ENCODE measurements at places on chromosomes 16 and 17.
A peak's percentile ranks its signal among the peaks of the same experiment; 100 is the strongest.

DNA sequence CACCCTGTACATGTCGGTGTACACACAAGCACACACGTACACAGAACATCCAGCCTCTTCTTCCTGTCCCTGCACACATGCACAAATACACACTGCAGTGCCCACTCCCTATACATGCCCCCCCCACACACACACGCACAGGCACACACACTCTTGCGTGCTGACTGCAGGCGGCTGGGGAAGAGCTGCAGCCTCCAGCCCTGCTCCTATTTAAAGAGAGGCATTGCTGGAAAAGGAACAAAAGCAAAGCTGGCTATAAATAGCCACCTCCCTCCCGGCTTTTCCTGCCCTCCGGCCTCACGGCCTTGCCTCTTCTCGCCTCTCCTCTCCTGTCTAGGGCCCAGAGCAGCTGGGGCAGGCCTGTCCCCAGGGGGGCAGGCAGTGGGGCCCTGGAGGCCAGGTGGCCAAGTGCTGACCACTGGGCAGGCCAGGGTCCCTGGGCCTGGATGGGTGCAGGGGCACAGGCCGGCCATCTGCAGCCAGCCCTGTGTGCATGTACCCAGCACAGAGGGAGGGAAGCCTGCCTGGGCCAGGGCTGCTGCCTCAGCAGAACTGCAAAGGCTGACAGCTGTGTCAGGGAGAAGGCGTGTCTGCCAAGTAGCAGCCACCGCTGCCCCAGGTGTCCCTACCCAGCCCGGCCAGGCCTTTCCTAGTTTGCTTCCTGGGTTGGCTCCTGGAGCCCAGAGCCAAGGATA is 25.4 kb downstream of the RTN4RL1 start:
- DNase-seq = no peak

GRCh38 chr16:23026784-23027362 is 122.4 kb downstream of the USP31 start:
- no peak for DNase-seq

DNA sequence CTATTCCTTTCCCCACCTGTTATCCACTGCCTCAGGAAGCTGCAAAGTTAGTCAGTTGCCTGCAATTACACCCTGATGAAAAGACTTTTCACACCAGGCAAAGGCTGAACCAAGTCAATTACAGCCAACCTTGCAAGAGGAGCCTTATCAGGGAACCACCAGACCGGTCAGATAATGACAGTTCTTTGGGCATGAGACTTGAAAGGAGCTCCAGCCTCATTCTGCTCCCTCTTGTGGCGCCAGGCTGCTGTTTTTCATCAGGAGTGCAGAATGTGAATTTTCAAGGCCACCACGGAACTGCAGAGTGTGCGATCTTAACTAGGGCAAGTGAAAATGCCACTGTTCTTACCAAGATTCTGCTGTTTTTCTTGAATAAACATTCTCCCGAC is 22.5 kb downstream of the DNAI2 start:
- DNase-seq = peak; percentile 14

DNA sequence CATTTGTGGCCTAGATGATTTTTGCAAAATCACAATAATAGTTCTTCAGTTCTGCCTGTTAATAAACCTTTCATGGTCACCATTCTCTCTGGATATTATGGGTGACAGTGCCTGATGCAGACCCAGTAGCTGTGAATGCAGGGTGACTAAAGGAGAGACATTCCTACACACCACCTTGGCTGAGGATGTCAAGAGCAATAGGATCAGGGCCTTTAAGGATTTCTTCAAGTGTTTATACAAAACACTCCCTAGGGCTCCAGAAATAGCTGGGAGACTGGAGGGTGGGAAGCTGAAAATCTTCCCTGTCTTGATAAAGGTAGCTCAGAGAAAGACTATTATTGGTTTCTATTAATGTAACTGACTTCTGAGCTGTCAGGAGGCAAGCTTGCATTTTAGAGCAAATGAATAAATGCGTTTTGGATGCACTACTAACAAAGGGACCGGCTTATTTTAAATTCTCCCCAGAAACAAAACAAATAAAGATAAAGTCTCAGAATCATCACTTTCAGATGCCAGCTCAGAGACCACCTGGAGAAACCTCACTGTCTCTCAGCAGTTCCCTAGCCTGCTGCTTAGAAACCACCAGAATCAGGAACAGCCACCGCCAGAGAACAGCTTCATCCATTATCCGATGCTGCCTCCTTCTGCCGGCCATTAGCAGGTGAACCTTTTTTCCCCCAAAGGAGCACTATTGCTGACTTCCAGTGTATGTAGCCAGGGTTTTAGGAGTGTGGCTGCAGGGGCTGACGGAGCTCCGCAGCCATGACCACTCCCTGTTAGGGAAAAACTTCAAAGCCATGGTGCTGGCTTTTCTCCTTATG is 171.4 kb upstream of the DYNLRB2 start:
- no peak for DNase-seq

DNA sequence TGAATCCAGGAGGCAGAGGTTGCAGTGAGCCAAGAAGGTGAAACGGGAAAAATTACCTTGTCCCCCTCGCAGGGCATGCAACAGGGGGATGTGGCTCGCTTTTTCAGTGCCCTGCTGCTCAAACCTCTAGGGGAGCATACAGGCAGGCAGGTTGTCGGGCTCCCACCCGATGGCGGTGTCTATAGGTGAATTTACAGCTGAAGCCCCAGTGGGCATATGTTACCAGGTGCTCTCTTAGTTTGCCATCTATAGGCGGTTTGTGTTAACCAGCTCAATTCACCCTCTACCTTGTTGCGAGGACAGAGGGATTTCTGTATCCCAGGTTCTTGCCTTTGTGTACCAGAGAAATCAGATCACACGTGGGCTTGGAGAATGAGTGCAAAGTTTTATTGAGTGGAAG is 48.9 kb downstream of the IQCK start:
- DNase-seq = no peak

- DNase-seq = no peak
These were observed 716 bp downstream of the TK1 start for GRCh38 chr17:78185981-78186691.

GRCh38 chr17:62627904-62628633 is 599 bp downstream of the MRC2 start:
- no peak for DNase-seq

GRCh38 chr16:11325404-11326083 is 19.7 kb upstream of the RMI2 start:
- DNase-seq = no peak

- no peak for DNase-seq
These were observed 33.2 kb upstream of the SHISA9 start for GRCh38 chr16:12868169-12868568.

DNA sequence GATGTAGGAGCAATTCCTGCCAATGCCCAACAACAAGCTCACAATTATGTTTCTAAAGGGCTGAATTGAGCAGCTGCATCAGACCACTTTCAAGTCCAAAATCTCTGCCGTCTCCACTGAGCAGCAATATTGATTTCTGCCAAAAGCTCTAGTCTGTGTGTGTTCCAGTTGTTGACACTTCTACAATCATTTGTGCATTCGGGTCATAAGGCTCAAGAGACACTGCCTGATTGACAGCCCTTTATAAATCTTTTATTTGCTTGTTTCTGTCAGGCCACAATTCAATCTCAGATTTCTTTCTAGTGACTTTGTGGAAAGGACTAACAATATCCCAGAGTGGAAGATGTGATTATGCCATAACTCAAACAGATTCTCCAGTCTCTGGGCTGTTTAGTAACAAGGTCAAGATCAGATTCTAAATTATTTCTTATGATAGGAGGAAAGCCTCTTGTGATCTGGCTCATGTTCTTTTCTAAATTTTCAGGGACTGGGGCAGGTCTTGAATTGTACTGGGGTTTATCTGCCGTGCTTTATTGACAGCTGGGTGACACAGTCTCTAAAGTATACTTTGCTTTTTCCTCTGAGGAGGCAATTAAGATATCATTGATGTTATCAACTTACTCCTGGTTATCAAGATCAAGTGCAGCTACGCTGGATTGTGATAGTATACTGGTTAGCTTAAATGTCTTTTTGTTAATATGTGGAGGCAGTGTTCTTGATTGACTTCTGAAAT is 377.1 kb downstream of the CNTNAP4 start:
- no peak for DNase-seq

- DNase-seq = no peak
These were observed 127.8 kb upstream of the KCNJ16 start for GRCh38 chr17:69947027-69947759.

DNA sequence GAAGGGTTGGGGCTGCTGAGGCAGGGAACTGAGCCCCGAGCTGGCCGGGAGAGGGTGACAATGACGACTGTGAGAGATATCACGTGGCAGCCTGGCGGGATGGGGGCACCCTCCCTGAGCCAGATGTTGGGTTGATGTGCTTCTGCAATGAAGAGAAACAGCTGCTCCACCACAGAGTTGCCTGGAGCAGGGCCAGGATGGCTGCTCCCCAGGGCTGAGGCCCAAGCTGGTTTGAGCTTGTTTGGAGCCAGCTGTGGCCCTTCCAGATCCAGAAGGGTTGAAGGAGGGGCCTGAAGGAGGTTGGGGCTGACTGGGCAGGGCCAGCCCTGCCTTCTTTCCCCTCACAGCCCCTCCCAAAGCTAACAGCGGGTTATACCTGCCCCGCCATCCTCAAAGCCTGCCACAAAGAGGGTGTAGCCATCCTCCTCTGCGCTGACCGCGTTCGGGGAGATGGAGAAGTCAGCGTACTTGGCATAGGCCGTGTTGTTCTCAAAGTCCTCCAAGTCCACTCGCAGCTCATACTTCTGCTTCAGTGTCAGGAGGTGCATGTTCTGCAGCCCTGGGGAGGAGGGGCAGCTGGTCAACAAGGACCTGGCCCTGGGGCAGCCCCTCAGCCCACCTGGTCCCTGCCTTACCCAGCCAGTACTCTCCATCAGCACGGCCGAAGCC is 2.1 kb downstream of the MFAP4 start:
- DNase-seq = no peak

DNA sequence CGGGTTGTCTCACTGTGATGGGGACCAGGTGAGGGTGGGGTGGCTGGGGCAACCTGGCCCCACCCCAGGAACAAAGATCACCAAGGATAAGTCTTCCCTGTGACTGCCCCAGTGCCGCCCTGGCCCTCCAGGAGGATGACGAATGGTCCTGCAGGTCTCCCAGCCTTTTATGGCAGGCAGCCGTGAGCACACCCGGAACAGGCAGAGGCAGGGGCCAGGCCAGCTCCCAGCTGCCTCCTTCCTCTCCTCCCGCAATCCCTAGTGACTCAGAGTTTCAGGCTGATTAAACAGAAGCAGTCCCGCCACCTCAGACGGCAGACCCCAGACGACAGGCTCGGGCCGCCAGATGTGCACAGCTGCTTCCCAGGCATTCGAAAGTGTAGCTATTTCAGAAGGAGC is 13.3 kb downstream of the JUP start:
- no peak for DNase-seq

GRCh38 chr17:39651923-39652586 is 13.1 kb upstream of the TCAP start:
- no peak for DNase-seq

DNA sequence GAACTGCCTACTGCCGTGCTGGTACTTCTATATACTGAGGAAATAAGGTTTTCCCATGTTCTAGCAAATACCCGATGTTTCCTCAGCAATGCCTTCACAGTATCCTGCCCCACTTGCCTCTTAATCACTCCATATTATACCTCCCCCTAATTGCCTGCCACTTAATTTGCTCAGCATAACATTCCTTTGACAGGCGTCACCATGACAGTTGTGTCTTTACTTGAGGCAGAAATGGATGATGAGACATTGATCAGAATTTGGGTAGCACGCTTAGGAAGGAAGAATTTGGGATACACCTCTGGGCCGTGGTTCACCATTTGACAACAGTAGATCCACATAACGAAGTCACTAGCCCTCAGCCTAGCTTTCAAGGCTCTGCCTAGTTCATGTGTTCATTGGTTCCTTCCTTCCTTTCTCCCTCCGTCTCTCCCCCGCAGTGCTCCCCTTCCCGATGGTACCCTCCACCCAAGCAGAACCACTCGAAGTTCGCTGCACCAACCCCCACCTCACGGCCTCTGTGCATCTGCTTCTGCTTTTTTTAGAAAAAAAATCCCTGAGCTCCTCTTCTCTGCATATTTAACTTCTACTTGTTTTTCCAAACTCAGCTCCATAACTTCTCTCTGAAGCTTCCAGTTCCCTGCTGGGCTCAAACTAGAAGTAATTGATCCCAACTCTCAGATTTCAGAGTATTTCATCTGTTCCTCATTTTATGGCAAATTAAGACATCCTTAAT is 19.4 kb downstream of the IQCK start:
- no peak for DNase-seq

GRCh38 chr16:23594186-23594585 is 1.9 kb downstream of the NDUFAB1 start:
- no peak for DNase-seq

DNA sequence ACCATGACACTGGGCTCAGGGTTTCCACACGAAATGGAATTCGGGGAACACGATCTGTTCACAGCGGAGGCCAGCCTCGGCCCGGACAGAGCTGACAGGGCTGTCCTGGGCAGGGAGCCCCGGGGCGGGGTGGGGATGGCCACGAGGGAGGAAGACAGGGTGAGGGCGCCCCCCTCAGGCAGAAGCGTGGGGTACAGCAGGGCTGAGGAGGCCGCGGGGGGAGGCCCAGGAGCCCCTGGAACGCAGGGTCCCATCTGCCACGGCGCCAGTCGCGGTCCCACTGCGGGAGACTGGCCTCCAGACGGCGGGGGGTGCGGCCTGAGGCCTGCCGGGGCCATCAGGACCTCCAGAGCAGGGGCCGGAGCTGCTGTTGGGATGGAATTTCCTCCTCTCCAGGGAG is 75.9 kb downstream of the LMF1 start:
- no peak for DNase-seq

DNA sequence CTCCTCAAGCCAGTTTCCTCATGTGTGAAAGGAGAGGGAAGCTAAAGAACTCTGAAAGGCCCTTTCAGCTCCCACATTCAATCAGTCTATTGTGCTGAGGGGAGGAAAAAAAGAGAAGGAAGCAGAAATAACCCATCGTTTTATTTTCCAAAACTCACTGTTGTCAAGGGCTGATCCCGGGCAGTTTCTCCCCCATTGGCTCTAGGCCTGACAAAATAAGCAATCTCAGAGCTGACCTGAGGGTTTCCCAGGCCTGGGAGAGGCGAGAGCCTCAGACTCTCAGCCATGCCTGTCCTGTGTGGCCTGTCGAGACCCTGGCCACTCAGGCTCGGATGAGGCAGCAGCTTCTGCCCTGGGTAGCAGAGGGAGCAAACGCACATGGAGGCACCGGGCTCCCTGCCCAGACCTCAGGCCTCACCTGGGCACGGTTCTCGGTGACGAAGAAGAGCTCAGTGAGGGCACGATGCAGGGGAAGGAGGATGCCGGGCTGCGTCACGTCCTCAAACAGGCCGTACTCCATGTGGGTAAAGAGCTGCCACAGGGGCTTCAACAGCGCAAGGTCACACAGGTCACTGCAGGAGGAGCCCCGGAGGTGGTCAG is 45.0 kb upstream of the ATP2A3 start:
- no peak for DNase-seq

GRCh38 chr17:17890773-17891759 is 54.3 kb upstream of the SREBF1 start:
- DNase-seq = no peak

- DNase-seq = no peak
These were observed 342.5 kb downstream of the CPPED1 start for GRCh38 chr16:12461201-12461600.

GRCh38 chr16:85474621-85475217 is 138.4 kb upstream of the GSE1 start:
- no peak for DNase-seq

GRCh38 chr17:44919885-44920564 is 4.7 kb upstream of the GFAP start:
- DNase-seq = peak; percentile 42
